ENCODE measurements at places on chromosomes 5 and 9.
A peak's percentile ranks its signal among the peaks of the same experiment; 100 is the strongest.

DNA sequence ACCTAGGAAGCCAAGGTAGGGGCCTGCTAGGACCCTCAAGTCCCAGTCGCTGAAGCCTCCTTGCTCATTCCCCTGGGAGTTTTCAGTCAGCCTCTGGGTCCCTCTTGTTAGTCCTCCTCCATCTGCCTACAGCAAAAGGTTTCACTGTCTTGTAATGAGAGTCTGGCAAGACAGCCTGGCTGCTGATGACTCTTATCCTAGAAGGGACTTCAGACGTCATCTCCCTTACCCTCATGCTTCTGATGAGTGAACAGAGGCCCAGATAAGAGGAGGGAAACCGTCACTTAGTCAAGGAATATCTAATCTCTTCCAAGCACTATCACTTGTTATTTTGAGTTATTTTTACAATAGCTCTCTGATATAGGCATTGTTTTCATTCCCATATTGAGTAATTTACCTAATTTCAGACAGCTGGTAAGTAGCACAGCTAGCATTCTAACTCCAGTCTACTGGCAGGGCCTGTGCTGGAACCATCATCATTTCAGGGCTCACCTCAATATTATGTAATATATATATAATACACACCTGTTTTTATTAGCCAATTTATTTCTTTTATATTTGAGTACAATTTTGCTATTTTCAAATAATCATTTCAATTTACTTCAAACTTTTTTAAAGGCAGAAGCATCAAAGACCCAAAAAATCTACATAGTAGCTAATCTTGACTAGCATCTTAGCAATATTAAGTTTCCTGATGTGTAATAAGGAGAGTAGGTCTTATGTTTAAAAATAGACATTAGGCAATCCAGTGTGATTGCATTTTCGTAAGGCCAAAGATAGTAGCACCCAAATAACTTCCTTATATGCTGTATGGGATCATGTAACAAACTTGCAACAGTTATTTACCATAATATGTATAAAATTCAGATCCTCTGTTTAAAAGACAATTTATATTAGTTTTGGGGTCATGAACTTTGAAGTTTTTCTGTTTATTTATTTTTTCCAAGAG, 7.9 kb downstream of the CMYA5 start:
- H3K36me3 ChIP-seq: no peaks in the 10 kb centered on the region
- no peak overlapping the region for H3K27ac ChIP-seq
- no peak overlapping the region for H3K4me3 ChIP-seq

DNA sequence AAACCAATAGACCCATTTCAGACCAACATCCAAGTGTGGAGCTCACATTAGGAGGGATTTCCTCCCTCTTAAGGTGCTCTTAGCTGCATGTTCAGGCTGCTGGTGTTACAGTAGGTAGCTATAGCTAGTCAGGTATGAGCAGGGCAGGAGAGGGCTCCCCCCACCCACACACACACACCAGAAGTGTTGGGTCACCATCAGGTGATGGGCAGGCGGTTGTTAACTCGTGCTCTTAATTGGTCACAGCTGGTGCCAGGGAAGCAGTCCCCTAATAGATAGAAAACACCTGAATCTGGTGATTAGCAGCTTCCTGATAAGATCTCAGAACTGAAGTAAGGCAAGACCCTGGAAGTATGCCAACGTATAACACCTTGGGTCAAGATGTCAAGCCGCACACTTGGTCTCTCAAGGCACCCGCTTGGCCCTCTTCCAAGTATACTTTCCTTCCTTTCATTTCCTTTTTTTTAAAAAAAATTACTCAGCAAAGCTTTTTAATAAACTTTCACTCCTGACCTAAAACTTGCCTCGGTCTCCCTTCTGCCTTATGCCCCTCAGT, 532.4 kb downstream of the DNAH5 start:
- H3K27ac ChIP-seq: no peak overlapping the region
- no peak for DNase-seq
- H3K27me3 ChIP-seq: no peaks in the 10 kb centered on the region
- H3K36me3 ChIP-seq: no peaks in the 10 kb centered on the region
- no peaks in the 10 kb centered on the region for H3K4me1 ChIP-seq
- no peak overlapping the region for H3K4me3 ChIP-seq

DNA sequence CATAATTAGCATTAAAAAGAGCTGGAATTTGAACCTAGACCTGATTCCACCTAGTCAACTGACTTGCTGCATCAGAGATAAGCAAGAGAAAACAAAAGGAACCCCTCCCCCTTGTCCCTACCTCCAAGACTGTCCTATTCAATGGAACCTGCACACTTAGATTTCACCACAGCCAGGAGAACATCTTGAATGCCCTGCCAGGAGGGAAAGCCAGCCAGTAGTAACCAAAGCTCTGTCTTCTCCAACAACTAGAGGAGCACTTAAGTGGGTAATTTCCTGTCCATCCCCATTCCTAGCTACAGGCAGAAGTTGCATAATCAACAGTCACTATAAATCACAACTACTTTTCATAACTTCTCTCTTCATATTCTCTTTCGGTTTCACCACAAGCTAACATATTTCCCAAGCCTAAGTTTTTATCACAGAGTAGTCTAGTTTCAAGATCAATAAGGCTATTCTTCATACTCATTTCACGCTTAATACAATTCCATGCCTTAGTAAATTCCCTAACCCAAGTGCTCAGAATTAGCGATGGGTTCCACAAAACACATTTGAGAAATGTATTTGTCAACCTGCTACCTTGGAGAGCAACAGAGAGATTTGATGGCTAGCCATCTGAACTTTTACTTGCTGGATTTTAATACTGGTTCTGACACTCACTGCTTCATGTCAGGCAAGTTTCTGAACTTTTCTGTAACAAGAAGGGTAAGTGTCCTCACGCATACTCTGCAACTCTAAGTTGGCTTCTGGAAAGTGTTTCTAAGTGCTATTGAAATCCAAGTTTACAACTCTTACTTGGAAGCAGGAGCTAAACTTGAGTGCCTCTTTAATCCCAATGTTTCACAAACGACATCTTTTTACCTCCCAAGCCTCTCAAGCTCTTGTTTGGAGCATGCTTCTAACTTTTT, 2.0 kb downstream of the DENND1A start:
- H3K4me1 ChIP-seq: peaks cover 9% of the 10 kb centered on the region
- no peaks in the 10 kb centered on the region for H3K36me3 ChIP-seq
- H3K27me3 ChIP-seq: no peaks in the 10 kb centered on the region
- no peak for DNase-seq
- no peak overlapping the region for H3K4me3 ChIP-seq

- H3K27me3 ChIP-seq: no peaks in the 10 kb centered on the region
- no peak for DNase-seq
- no peak overlapping the region for H3K4me3 ChIP-seq
- H3K36me3 ChIP-seq: no peaks in the 10 kb centered on the region
- H3K4me1 ChIP-seq: peaks cover 20% of the 10 kb centered on the region
Measured at GRCh38 chr9:76530458-76531110, 71.6 kb downstream of the GCNT1 start.

DNA sequence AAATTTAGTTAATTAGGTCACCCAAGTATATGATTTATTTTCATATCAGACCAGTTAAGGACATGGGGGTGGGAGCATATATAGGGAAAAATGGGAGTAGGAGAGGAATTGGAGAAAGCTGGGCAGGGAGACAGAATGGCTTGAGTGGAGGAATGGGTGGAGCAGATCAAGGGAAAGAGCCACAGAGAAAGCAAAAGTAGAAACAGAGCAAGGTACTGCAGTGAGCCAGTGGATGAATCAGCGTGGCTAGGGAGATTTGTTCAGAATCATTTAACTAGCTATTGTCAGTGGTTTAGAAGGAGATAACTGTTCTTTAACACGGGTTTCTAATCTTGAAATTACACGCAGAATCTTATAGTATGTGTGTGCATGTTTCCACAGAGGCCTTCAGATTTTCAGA, 37.4 kb downstream of the SNX24 start:
- no peak overlapping the region for H3K4me3 ChIP-seq
- peak; percentile 57 for DNase-seq
- no peaks in the 10 kb centered on the region for H3K4me1 ChIP-seq
- no peaks in the 10 kb centered on the region for H3K36me3 ChIP-seq

- H3K36me3 ChIP-seq: no peaks in the 10 kb centered on the region
- H3K4me1 ChIP-seq: peaks cover 9% of the 10 kb centered on the region
- no peak overlapping the region for H3K4me3 ChIP-seq
- DNase-seq: no peak
Measured at GRCh38 chr5:154647761-154648145, 107.4 kb upstream of the LARP1 start.

- peaks cover 16% of the 10 kb centered on the region for H3K36me3 ChIP-seq
- H3K27ac ChIP-seq: peak overlapping the region; percentile 72
- peak overlapping the region; percentile 10 for H3K4me3 ChIP-seq
Measured at GRCh38 chr5:157540707-157541446, 34.7 kb downstream of the ADAM19 start.

DNA sequence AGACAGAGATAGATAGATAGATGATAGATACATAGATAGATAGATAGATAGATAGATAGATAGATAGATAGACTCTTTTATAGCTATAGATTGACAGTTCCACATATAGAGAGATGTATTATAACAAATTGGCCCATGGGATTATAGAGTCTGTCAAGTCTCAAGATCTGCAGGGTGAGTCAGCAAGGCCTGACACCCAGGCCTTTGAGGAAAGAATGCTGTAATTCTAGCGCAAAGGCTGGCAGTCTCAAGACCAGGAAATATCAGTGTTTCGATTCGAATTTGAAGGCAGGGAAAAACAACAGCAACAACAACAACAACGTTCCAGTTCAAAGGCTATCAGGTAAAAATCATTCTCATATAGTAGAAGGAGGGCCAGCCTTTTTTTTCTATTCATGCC, 339.2 kb upstream of the CDH9 start:
- H3K27me3 ChIP-seq: no peaks in the 10 kb centered on the region
- H3K4me3 ChIP-seq: no peak overlapping the region
- H3K4me1 ChIP-seq: no peaks in the 10 kb centered on the region

GRCh38 chr5:168066536-168067208, 224.8 kb upstream of the WWC1 start:
- H3K36me3 ChIP-seq: no peaks in the 10 kb centered on the region
- no peaks in the 10 kb centered on the region for H3K4me1 ChIP-seq
- DNase-seq: no peak
- no peak overlapping the region for H3K4me3 ChIP-seq
- no peaks in the 10 kb centered on the region for H3K27me3 ChIP-seq

DNA sequence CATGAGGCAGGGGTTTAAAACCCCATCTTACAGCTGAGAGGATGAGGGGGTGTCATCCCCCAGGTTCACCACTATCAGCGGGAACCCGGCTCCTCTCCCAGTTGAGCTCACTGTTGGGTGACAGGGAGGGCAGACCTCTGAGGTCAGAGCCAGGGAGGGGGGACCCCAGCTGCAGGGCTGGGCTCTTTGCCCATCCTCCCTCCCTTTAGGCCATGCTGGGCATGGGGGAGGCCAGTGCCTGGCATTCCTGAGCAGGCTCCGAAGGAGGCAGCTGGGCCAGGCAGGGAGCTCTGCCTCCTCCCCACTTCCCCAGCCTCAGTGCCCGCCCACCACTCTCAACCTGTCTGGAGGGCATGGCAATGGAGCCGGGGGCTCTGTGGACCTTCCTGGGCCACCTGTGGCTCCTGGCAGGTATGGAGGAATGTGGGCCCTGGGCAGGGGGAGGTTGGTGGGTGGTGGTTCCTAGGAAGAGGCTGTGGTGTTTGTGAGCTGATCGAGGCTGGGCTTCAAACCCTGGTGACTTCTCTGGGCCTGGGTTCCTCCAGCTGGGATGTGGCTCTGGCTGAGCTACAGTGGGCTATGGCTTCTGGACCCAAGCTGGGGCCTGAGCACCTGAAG, 12.6 kb downstream of the CRB2 start:
- H3K4me3 ChIP-seq: no peak overlapping the region
- H3K36me3 ChIP-seq: no peaks in the 10 kb centered on the region
- H3K27ac ChIP-seq: no peak overlapping the region
- peaks cover 12% of the 10 kb centered on the region for H3K4me1 ChIP-seq

- peaks cover 11% of the 10 kb centered on the region for H3K4me1 ChIP-seq
- H3K27ac ChIP-seq: no peak overlapping the region
- peak; percentile 27 for DNase-seq
- no peaks in the 10 kb centered on the region for H3K36me3 ChIP-seq
Measured at GRCh38 chr9:133658442-133659431, 22.6 kb downstream of the DBH start.

GRCh38 chr5:149902177-149902576, 42.4 kb downstream of the PDE6A start:
- no peak for DNase-seq
- no peak overlapping the region for H3K27ac ChIP-seq
- no peaks in the 10 kb centered on the region for H3K36me3 ChIP-seq
- no peak overlapping the region for H3K4me3 ChIP-seq
- peaks cover 7% of the 10 kb centered on the region for H3K27me3 ChIP-seq
- H3K4me1 ChIP-seq: no peaks in the 10 kb centered on the region

DNA sequence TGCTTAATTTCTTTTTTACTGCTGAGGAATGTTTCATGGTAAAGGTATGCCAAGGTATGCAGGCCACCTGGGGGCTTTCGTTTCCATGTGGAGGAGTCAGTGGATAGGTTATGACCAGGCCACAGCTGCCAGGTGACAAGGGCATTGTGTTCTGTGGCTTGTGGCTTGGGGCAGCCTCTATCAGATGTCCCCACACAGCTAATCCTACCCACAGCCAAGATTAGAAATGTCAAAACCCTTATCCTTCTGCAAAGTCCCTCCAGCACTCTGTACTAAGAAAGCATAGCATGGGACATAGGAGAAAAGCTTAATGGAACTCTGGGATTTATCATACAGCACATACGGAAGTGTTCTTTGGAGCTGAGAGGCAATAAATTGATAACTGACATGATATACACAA, 171.2 kb upstream of the S1PR3 start:
- peaks cover 5% of the 10 kb centered on the region for H3K27me3 ChIP-seq
- H3K27ac ChIP-seq: no peak overlapping the region
- no peak overlapping the region for H3K4me3 ChIP-seq
- peaks cover 47% of the 10 kb centered on the region for H3K4me1 ChIP-seq
- H3K36me3 ChIP-seq: no peaks in the 10 kb centered on the region

DNA sequence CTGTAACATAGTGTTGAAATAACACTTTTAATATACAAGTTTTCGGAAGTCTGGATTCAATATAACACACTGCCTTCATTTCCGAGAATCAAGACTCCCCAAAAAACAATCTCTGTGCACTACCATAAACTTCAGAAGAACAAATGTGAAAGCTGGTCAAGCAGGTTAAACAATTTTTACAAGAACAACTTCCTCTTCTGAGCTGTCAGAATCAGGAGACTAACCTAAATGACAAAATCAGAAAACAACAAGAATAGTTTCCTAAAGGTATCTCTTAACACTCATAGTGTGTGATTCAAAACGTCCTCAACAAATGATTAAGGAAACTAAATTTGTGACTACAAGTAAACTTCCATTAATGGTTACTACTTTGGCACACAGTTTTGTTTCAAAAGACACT, 11.6 kb downstream of the C9orf72 start:
- H3K4me1 ChIP-seq: no peaks in the 10 kb centered on the region
- no peaks in the 10 kb centered on the region for H3K36me3 ChIP-seq
- H3K27ac ChIP-seq: no peak overlapping the region
- no peak overlapping the region for H3K4me3 ChIP-seq
- no peaks in the 10 kb centered on the region for H3K27me3 ChIP-seq

- H3K4me3 ChIP-seq: no peak overlapping the region
- peak; percentile 78 for DNase-seq
- H3K4me1 ChIP-seq: peaks cover 39% of the 10 kb centered on the region
- H3K36me3 ChIP-seq: no peaks in the 10 kb centered on the region
- H3K27ac ChIP-seq: peak overlapping the region; percentile 66
Measured at GRCh38 chr9:90966480-90967144, 165.0 kb downstream of the SYK start.

All from astrocyte (in vitro differentiated cells and primary cell).